ENCODE measurements at places on chromosomes 5 and 9. TPM values are rescaled to one million over a fixed set of nuclear protein-coding genes. Genes with fewer than 3 reads are reported as not detected.

Gene SLC6A19
- total RNA-seq: not detected

Gene LRRC19
- not detected for total RNA-seq

Gene FAM221B
- not detected for total RNA-seq

- DNase-seq: peak; percentile 45
Measured at GRCh38 chr5:67301285-67301903, 104.8 kb upstream of the CD180 start.

- no peak for DNase-seq
Measured at GRCh38 chr5:87650284-87650683, 237.6 kb upstream of the CCNH start.

DNA sequence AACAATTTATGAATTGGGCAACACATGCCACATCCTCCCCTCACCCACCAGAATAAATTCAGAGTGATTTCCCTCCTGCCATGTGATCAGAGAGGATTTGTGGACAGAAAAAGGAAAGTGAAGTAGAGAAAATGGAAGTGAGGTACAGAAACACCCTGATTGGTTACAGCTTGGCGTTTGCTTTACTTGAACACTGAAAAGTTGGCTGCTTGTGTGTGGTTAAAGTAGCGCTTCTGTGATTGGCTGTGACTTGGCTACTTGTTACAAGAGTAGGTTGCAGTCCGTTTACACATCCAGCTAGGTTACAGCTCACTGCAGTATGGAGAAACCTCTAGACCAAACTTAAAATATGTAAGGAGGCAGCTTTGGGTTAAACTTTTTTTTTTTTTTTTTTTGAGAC, 205.2 kb upstream of the ZNF608 start:
- no peak for DNase-seq

DNA sequence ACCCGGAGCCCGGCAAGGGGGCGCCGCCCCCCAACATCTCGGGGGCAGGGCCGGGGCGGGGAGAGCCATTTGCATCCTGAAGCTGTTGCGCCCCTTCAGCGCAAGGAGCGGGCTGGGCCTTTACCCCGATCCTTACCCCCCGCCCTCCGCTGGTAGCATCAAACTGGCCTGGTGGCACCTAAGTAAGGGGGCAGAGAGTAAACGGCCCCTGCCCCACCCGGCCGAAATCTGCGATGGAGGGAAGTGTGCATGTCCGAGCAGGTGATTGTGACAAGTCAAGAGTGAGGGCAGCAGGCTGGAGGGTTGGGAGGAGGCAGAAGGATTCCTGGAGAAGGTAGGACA, 101.2 kb downstream of the ESM1 start:
- DNase-seq: no peak

- no peak for DNase-seq
Measured at GRCh38 chr5:60507687-60508086, 192.3 kb downstream of the DEPDC1B start.

- no peak for DNase-seq
Measured at GRCh38 chr9:116151966-116152381, 1.6 kb upstream of the PAPPA start.

GRCh38 chr9:106403081-106403480, 459.9 kb upstream of the ZNF462 start:
- no peak for DNase-seq

GRCh38 chr5:152072091-152072490, 147.4 kb upstream of the GLRA1 start:
- no peak for DNase-seq

- no peak for DNase-seq
Measured at GRCh38 chr9:123175854-123176629, 92.3 kb downstream of the STRBP start.

DNA sequence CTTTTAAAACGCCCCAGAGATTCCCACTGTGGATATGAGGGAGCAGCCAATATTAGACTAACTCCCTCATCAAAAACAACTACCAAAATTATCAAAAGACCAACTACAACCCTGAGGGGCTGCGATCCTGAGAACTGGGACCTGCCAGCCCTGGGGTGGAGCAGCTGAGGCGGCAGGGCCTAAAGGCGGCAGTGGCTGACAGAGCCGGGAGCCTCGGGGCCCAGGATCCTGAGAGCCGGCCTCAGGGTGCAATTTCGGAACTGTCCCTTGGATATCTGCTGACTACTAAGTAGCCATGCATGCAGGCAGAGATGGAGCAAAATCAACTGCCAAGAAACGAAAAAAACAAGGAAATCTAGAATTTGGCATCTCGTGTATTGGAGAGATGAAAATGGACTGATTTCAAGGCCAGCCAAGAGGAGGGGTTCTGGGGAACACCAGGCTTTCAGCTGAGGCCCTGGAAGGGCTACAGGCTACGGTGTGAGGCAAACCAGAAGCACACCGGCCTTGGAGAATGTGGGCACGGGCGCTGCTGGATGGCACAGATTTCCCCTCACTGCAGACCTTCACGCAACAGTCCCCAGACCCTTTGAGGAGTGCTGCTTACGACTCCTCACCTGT, 63.6 kb upstream of the UBAC1 start:
- no peak for DNase-seq

Measured in heart left ventricle (tissue), 16 donors.